ENCODE measurements at places on chromosomes 2 and 18.
A peak's percentile ranks its signal among the peaks of the same experiment; 100 is the strongest.

GRCh38 chr18:75129717-75130477, 79.0 kb downstream of the PTGR3 start:
- DNase-seq, result no peak

GRCh38 chr2:69559442-69560146, 83.9 kb downstream of the AAK1 start:
- peak; percentile 51 for DNase-seq

DNA sequence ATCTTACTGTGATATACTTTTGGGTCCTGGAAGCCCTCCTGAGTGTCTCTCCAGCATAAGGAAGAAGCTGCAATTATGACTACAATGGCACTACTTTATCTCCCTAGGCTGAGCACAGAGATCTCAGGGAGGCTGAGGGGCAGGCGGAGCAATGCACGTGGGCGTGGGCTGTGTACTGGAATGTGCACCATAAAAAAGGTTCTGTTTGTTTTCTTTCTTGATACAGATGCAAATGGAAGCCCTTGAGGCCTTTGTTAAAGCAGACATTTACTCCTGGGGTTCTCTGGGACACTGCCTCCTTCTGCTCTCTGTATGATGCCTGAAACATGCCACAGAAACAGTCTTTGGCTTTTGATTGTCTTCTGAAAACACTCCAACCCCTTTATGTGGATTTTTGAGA, 79.1 kb upstream of the DLX2 start:
- DNase-seq, result no peak

- no peak for DNase-seq
These were observed 11.7 kb downstream of the GPR75 start for GRCh38 chr2:53848062-53848461.

DNA sequence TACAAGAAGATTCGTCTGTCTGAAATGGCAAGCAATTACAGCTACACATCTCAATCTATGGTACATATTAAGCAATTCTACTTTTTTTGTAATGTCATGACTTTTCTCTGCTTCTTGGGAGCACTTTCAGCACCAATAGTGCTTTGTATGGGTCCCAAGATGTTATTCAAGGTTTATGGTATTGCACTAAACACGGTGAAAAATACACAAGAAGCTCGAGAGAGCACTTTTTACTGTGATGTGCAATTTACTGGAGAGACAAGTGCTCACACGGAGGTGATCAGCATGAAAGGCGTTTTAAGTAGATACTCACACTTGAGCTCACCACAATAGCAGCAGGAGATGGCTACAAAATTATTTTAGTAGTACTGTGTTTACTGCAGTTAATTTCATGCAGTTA, 783.6 kb downstream of the CBLN2 start:
- no peak for DNase-seq
